ENCODE measurements at places on chromosomes 12 and 14.

GRCh38 chr12:57242691-57243454 is 8.1 kb downstream of the STAC3 start:
- DNase-seq = peak; percentile 42

GRCh38 chr12:11513288-11513687 is 117.9 kb upstream of the PRB2 start:
- DNase-seq = no peak

GRCh38 chr12:95520816-95521215 is 30.5 kb downstream of the USP44 start:
- DNase-seq = no peak

- DNase-seq = no peak
Observed at GRCh38 chr12:94070520-94070919, 77.9 kb upstream of the PLXNC1 start.

DNA sequence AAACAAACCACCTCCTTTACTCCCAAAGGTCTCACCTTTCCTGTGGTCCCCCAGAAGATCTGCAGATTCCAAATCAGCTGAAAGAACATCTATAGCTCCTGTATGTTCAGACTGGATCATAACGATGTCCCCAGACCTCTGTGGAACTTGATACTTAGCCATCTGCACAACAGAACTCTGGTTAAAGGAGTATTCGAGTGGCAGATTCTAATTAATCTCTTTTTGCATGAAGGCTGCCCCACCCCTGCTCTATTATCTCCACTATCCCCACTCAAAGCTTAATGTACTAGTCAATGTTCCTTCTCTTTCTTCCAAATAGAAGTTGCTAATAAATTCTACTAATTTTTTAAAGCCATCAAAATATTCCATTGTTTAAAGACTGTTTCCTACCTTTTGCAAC is 22.8 kb downstream of the GSTZ1 start:
- DNase-seq = no peak

GRCh38 chr14:27372771-27373170 is 774.9 kb upstream of the NOVA1 start:
- DNase-seq = no peak

DNA sequence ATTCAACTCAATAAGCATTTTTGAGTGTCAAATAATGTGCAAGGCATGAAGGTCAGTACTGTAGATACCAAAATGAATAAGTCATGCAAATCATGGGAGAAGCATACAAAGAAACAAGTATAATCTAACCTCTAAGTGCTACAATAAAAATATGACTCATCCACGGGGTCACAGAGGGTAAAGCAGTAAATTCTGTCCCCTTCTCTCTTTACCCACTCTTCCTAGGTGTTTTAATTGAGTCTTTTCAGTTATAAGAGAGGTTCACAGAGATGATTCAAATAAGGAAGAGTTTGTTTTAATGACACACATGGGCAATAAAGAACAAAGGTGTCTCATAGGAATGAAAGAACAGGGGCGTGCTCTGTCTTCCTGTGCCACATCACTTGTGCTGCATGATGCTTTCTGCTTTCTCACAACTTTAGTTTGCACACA is 71.5 kb upstream of the DAAM1 start:
- DNase-seq = no peak

GRCh38 chr12:106840243-106840642 is 65.8 kb downstream of the RIC8B start:
- DNase-seq = no peak

DNA sequence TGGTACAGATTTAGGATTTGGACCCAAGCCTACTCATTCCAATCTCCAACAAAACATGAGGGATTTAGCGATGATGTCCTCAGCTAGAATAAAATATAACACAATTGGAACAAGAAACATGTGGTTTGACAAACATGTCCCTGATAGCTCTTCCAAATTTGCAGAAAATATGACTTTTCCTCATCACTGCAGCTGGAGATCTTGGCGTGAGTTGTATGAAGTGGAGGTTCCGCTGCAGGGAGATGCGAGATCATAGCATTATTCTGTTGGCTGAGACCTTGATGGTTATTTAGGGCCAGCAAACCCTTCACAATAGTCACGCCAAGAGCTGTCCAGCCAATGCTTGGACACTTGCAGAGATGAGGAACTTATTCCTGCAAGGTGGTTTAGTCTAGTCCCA is 413.4 kb upstream of the TBX3 start:
- no peak for DNase-seq

DNA sequence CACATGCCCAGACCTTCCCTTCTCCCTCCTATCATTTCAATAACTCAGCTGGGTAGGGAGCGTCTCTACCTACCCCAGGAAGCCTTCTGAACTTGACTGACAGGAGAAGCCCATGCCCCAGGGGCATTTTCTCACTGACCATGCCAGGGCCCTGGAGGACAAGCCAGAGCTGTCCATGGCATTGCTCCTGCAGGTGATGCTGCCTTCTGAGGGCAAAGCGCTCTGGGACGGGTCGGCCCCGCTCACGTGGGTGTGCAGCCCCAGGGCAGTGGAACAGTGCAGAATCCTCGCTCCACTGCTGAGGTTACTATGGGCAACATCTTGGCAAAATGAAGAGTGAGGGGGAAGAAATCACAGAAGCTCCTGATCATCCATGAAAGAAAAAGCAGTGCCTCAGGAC is 28.5 kb upstream of the CIPC start:
- DNase-seq = no peak

DNA sequence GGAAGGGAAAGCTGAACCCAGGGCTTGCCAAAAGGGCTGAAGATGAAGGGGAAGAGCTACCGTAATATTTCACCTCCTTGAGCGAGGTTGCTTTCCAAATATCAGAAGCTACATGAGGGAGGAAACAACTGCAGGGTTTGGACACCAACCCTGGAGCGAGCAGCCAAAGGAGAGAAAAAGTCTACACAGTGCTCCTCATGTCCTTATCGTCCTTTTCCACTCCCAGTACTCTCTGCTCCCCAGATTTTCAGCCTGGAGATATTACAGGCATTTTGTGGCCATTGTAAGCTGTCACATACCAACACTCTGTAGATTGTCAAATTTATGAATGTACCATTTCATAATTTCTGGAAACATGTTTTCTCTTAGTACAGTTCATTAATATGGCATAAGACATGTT is 115.9 kb downstream of the GPHN start:
- no peak for DNase-seq
